GOT3 (cell line): ENCODE measurements at places on chromosomes 16 and 17.

DNA sequence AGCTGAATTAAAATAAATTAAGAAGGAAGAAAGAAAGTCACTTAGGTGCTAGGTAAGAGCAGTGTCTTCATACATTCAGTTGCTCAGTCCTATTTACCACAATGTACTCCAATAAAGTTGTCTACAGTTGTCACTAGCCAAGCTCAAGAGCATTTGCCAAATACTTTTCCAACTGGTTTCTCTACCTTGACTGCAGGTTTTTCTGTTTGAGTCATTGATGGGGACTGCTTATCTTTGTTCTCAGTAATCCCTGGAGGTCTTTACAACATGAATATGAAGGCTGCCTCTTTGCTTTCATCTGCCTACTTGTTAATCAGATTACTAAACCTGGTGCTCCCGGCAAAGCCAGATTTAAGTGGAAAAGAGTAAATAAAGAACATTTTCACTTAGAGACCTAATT, 64.6 kb upstream of the CLEC18B start:
- no peak for DNase-seq

- DNase-seq, result no peak
These were observed 55.0 kb upstream of the FA2H start for GRCh38 chr16:74829637-74830036.

DNA sequence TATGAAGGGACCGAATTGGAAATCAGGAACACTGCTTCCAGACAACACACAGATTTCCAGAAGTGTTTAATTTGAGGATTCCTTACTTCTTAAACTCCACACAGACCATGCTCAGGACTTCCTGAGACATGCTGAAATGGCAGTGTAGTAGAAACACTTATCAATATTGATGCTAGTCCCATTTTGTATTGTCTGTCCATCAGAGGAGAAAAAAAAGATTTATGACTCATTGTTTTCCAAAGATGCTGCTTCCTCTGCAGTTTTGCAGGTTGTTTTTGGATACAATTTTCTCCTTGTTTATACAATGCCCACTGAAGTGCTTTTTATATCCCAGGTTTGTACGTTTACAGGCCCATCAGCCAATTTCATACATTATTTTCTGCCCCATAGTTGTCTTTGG, 68.3 kb upstream of the TANC2 start:
- DNase-seq, result no peak

DNA sequence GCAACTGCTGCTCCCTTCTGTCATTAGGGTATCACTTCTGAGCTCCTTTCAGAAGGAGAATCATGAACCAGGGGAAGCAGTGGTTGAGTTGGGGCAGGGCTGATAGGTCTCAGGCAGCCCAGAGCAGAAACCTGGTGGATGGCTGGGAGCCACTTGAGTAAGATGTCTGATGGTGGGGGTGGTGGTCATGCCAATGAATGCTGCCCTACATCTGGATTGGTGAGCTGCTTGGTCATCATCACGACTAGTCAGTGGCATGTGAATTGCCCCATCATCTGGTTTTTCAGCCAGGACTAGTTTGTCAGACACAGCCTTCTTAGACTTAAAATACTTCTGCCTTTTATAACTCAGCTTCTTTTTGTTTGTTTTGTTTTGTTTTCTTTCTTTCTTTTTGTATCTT, 2.6 kb downstream of the GID4 start:
- no peak for DNase-seq

- DNase-seq, result no peak
These were observed 446.7 kb downstream of the HS3ST3B1 start for GRCh38 chr17:14747603-14747950.

DNA sequence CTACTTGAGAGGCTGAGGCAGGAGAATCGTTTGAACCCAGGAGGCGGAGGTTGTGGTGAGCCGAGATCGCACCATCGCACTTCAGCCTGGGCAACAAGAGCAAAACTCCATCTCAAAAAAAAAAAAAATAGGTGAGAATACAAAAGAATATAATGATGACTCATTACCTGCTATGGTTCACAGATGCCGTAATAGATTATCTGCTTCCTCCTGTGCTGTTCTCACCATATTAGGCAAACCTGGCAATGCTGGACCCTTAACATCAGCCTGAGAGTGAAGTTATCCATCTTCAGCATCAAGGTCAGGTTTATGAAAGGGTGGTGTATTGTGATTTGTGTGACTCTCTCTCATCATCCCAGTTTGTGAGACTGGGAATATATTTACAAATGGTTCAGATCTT, 271.3 kb upstream of the CPHXL start:
- DNase-seq, result no peak

GRCh38 chr16:15876503-15876902, 11.9 kb downstream of the CEP20 start:
- DNase-seq, result no peak

GRCh38 chr17:413016-413350, 60.4 kb upstream of the RPH3AL start:
- no peak for DNase-seq

- DNase-seq, result no peak
These were observed 17.0 kb downstream of the MYL4 start for GRCh38 chr17:47225911-47226688.

DNA sequence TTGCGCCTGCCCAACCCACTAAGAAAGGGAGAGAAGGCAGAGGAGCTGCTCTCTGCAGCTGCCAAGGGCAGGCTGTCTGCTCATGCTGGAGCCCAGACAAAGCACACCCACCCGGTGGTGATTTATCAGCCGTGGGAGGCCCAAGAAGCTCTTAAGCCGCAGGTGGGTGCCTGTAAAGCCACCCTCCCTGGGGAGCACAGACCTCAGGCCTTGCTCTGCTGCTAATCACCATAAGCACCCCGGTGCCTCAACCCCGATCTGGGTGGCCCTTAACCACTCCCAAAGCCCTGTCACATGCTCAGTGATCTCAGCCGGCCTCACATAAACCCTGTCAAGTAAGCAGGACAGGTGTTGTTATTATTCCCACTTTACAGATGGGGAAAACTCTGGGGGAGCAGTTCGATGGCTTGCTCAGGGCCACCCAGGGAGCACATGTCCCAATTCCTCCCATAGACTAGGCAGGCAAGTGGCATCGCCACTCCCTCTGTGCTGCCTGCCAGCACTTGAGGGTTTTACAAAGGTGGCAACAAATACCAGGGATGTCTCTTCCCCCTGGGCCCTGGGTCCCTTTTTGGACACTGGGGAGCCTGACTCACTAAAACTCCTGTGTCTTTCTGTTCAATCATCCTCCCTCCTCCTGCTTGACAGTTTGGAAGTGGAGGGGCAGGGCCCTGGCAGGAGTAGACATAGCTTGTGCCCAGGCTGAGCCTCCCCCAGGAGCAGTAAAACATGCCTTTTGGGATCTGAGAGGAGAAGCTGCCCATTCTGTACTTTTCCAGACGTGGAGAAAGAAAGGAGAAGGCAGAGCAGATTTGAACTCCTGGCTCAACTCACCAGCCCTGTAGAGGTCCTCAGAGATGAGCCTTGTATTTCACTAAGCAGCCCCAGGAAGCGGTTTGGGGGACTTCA, 299.3 kb downstream of the SOX9 start:
- no peak for DNase-seq

GRCh38 chr17:2899906-2900305, 103.7 kb downstream of the RAP1GAP2 start:
- DNase-seq, result no peak

DNA sequence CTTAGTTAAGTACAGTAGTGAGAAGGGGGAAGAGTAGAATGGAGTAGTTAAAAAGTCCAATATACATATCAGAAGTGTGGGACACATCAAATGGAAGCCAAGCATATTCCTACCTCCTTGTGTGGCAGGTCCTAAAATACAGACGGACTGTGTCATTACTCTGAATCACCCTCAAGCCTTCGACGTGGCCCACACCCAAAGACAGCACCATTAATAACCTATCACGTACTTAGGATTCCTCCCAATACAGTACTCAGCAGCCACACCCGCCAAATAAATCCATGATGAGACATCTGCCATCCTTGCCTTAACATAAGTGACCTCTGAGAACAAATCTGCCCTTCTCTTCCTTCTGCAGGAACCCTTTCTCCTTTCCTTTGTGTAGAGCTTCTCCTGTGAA, 38.9 kb downstream of the UBE2G1 start:
- no peak for DNase-seq

DNA sequence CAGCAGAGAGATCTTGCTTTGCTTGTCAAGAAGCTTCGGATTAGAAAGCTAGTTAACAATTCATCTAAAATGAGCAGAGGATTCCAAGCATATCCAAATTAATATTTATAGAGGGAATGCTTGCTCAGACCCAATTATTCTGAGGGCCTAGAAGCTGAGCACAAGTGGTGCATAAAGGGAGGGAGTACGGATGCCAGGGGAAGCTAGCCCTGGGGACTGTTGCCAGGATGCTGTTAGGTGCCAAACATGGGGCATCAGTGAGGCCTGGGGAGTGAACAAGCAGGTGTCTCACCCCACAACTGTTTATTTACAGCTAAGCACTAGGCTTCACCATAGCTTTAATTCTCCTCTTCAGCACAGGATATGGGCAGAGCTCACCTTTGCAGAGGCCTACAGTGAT, 684.1 kb upstream of the C16orf82 start:
- no peak for DNase-seq

DNA sequence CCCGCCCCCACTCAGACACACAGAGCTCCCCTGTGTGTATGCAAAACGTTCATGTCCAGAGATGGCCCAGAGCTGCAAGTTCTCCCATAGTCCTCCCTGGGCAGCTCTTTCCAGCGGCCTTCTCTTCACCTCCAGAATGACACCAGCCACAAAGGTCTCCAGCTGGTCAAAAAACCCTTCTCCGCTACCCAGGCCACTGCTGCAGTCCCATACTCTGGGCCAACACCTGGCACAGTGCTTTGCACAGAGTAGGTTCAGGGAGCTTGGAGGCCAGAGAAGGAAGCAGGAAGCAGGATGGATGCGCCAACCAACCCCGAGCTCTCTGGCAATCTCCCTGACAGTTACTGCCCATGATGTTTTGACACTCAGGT, 1.1 kb upstream of the STAT5B start:
- no peak for DNase-seq

GRCh38 chr16:54143410-54143809, 143.2 kb downstream of the IRX3 start:
- DNase-seq, result no peak
